ENCODE measurements at places on chromosomes 6 and 20.
A peak's percentile ranks its signal among the peaks of the same experiment; 100 is the strongest.

GRCh38 chr20:38880952-38881735 is 45.1 kb upstream of the FAM83D start:
- DNase-seq: no peak

GRCh38 chr6:12941422-12941821 is 224.9 kb downstream of the PHACTR1 start:
- no peak for DNase-seq

DNA sequence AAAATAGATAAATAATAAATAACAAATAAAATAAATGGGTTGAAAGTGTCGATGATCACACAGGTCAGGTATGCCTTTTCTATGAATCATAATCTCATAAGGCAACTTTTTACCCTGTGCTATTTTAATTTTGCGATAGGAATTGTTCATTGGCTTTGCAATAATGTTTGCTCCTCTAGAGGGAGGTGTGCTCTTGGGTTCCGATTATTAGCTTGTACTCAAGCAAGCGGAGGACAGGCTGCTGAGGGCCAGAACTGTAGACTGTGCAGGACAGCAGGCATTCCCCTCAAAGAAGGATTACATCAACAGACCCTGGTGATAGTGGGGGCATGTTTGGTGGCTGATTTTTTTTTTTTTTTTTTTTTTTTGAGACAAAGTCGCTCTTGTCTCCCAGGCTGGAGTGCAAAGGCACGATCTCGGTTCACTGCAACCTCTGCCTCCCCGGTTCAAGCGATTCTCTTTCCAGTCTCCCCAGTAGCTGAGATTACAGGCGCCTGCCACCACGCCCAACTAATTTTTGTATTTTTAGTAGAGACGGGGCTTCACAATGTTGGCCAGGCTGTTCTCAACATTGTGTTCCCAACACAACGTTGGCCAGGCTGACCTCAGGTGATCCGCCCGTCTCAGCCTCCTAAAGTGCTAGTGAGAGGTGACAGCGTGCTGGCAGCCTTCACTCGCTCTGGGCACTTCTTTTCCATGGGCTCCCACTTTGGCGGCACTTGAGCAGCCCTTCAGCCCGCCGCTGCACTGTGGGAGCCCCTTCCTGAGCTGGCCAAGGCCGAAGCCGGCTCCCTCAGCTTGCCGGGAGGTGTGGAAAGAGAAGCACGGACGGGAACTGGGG is 35.6 kb downstream of the RIOK1 start:
- no peak for DNase-seq

- DNase-seq: no peak
Observed at GRCh38 chr6:13709689-13710551, 1.7 kb downstream of the RANBP9 start.

DNA sequence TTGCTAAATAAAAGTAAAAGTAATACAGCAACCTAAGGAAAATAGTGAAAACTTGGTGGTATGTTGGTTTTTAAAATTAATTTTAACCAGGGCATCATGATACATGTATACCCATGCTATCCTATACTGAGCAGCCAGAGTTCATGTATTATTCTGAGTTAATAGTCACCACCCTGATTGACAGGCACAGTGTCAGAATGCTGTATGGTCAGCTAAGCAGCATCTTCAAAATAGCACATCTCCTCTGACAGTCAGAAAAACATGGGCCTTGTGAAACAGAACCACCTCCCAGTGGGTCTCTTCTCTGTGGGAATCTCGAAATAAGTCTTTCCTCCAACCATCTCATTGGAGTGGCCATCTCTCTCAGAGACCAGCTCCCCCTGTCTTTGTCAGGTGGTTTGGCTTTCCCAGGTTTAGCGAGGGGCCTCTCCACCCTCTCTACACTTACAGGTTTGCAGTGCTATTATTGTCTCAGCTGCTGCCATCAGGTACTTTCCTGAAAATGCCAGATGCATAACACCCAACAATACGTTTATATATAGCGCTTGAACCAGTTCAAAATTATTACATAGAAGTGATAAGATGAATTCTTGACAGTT is 47.1 kb upstream of the RNF8 start:
- DNase-seq: no peak

DNA sequence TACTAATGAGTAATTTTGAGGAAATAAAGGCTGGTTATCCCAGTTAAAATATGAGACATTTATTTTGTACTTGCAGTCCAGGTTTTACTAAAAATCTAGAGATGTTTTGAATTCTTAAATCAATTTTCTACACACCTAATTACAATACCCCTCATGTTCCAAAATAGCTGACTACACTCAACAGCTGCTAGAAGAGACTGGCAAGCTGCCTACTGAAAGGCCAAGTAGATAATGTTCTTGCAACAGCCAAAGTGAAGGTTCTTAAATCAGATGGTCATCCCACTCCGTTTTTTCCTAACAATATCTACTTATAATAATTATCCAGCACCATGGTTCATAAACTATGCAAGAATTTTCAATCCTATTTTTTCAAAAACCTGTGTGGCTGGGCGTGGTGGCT is 69.0 kb downstream of the DTNBP1 start:
- DNase-seq: no peak

DNA sequence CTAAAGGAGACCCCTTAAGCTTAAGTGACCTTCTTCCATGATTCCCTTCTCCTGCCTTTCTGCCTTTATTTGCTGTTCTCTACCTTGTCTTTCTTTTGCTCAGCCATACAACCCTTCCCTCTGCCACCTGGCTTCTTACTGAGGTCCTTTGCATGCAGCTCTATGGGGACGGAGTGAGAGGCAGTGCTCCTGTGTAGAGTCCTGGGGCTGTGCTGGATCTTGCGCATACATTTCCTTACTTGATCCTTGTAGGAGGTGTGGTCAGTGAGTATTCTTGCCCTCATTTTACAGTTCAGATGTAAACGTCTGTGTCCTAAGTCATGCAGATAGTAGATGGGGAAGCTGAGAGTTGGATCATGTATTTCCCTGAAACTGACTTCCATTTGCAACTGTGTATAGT is 5.7 kb downstream of the SASH1 start:
- DNase-seq: no peak

GRCh38 chr20:20815711-20816455 is 103.4 kb upstream of the RALGAPA2 start:
- DNase-seq: no peak

DNA sequence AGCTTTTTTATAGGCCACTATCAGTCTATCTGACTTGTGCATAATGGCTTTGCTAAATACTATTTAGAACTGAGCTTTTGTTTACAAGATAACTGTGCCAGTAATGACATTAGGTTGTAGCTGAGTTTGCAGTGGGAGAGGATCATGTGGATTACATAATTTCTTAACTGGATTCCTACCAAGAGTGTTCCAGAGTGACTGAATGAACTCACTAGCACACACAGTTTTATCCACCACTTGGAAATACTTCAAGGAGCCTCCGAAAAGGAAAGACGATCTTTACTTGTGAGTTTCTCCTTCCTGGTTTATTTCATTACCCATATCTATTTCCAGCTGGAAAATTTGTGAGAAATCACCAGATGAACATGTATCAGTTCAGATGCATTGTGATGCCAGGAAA is 10.9 kb upstream of the SYNE1 start:
- DNase-seq: no peak

- no peak for DNase-seq
Observed at GRCh38 chr6:85614780-85615179, 21.1 kb upstream of the SNX14 start.

DNA sequence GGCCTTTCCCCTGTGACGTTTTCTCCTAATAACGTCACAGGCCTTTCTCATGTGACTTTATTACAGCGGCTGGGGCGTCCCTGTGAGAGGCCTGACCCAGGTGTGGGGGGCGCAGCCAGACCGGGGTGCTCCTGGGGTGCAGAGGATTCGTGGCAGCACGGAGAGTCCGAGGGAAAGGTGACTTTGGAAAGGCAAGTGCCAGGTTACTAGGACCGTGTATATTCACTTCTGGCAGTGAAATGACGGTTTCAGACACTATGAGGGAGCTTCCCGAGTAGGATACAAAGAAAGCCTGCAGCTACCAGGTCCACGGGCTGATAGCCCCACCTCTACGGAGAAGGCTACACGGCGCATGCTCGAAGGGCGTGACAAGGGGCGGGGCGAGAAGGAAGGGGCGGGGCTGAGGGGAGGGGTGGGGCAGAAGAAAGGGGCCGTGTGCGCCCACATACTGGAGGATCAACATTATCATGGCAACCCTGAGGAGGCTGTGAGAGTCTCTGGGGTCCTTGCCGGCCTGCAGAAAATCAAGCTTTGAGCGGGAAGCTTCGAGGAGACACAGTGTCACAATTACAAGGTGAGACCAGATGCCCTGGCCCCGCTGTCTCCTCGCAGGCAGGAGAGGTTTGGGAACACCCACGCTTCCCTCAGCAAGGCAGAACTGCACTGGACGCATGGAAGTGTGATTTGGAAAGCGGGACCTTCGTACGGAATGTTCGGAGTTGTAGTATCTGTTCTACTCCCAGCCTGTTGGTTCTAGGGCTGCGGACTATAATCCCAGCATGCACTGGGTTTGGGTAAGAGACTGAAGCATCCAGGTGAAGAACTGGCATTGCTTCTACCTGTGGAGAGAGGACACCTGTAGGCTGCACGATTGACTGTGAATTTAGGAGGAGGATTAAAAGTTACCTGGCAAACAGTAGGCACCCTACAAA is 54.4 kb upstream of the ZNF337 start:
- peak; percentile 22 for DNase-seq

DNA sequence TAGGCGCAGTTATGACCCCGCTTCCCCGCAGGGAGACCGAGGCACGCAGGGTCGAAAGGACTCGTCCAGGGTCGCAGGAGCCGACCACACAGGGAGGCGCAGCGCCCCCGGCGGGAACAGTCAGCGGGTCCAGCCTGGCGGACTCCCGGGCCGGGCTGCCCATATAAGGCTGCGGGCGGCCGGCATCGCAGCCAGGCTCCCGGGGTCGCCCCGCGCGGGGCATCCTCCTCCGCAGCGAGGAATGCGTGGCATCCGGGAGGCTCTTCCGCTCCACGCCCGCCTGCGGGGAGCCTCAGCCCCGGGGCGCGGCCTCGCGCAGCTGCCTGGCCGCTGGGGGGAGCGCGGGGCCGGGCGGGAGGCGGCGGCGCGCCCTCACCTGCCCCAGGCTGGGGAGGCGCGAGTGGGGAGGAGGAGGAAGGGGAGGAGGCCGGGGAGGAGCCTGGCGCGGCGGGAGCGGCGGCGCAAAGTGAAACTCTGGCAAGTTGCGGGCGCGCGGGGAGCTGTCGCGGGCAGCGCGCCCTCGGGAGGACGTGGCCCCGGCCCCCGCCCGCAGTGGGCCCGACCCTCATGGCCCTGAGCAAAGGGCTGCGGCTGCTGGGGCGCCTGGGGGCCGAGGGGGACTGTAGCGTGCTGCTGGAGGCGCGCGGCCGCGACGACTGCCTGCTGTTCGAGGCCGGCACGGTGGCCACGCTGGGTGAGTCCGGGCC is at the start of gene SYNJ2:
Gene SYNJ2 (plus strand): TSS at position 469 of the 707 bp plus-strand sequence. CDS start 99 bp downstream, at position 568.
- DNase-seq: peak; percentile 46

DNA sequence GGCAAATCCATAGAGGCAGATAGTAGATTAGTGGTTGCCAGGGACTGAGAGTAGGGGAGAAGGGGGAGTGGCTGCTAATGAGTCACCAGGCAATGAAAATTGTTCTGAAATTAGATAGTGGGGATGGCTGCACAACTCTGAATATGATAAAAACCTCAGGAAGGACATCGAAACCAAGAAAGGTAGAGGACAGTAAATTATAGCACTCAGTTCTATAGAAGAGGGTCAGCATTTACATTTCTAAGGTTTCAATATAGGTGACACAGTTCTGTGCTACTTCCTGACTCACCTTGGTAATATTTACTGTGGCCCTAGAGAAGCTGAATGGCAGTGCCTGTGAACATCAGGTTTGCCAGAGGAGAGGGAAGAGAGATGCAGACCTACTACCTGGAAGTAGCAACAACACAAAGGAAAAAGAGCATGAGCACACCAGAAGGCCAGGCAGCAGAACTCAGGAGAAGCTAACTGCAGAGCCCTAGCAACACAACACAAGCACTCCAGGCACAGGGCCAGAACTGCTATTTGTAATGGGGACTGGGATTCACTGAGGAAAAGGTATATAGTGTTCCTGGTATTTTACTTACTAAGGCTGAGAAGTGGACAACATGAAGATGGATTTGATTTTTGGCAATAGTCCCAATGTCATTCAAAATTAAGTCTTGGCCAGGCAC is 75.9 kb downstream of the PLCG1 start:
- DNase-seq: no peak

GRCh38 chr20:42701948-42702347 is 487.8 kb downstream of the PTPRT start:
- DNase-seq: no peak
